ENCODE measurements at places on chromosomes 3 and 15.

DNA sequence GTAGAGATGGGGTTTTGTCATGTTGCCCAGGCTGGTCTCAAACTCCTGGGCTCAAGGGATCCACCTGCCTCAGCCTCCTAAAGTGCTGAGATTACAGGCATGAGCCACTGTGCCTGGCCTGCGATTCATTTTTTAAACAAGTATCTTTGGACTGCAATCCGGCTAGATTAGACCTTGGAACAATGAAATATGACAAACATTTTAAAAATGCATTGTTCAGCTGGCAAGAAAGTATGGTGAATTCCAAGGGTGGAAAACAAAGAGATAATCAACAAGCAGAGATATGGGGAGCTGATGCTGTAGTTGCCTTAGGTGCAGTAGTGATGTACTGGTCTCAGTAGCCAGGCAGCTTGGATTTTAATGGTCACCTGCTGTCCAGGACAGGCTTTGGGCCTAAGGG is 95.8 kb upstream of the GOLGA8J start:
- DNase-seq, result no peak

DNA sequence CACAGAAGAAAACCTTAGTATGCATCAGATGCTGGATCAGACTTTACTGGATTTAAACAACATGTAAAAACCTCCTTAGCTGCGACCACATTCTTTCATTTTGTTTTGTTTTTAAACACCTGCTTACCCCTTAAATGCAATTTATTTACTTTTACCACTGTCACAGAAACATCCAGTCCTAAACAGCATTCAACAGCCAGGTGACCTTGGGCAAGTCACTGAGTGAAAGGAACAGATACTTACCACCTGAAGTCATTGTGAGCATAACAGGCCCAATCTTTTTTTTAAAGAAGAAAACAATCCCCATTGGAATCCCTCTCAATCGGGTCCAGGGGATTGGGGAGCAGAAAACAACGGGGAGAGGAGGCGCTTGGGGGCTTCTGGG is 390 bp downstream of the STARD5 start:
- DNase-seq, result no peak

DNA sequence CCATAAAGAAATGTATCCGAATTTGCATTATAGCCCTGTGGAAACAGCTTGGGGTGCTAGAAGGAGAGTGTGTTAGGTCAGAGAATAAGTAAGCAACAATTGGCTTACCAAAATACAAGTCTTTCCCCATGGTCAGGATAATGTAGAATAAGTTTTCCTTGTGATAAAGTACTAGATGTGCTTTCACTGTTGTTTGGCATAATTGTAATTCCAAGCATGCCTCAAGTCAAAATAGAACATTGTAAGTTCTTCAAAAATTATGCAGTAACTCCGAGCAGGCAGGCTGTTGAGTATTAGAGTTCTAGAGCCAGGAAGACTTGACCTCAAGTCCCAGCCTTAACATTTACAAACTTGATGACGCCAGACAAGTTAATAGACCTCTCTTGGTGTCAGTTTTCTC is 242.0 kb downstream of the TUSC7 start:
- no peak for DNase-seq

DNA sequence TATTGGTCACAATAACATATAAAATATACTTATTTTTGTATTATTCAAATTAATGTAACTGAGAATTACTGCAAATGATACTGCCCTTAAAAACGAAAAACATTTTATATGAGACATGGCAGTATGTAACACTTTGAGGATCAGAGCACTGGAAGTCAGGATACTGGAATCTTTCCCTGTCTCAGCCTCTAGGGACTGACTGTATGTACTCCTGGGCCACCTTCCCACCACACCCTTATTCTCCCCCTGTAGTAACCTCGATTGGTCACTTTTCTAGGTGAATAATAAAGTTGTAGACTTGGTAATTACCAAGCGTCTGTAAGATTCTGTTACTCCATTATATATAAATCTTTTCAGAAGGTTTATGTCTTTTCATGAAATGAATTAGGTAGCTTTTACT is 43.0 kb downstream of the LRRC49 start:
- DNase-seq, result no peak

- no peak for DNase-seq
These were observed 14.3 kb upstream of the SPRED1 start for GRCh38 chr15:38238311-38238710.

- no peak for DNase-seq
These were observed 1.2 kb upstream of the COL6A6 start for GRCh38 chr3:130515755-130516154.

- DNase-seq, result no peak
These were observed 310.1 kb upstream of the RGMA start for GRCh38 chr15:93399121-93399520.

- no peak for DNase-seq
These were observed 4.5 kb upstream of the ULK3 start for GRCh38 chr15:74847432-74847831.

- peak; percentile 5 for DNase-seq
These were observed 904.6 kb downstream of the PDCD6IP start for GRCh38 chr3:34703053-34703452.

DNA sequence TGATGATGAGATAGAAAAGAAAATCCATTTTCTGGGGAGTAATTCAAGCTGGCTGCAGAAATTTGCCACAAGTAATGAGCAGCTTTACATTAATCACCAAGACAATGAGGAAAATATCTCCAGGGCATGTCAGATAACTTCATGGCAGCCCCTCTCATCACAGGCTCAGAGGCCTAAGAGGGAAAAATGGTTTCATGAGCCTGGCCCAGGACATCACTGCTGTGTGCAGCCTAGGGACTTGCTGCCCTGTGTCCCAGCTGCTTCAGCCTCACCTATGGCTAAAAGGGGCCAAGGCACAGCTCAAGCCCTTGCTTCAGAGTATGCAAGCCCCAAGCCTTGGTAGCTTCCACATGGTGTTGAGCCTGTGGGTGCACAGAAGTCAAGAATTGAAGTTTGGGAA is 161.7 kb downstream of the OPA1 start:
- no peak for DNase-seq

GRCh38 chr15:62075595-62076277 is 9.0 kb downstream of the C2CD4A start:
- DNase-seq, result no peak

- DNase-seq, result no peak
These were observed 247.8 kb downstream of the OTOL1 start for GRCh38 chr3:161744366-161744765.

DNA sequence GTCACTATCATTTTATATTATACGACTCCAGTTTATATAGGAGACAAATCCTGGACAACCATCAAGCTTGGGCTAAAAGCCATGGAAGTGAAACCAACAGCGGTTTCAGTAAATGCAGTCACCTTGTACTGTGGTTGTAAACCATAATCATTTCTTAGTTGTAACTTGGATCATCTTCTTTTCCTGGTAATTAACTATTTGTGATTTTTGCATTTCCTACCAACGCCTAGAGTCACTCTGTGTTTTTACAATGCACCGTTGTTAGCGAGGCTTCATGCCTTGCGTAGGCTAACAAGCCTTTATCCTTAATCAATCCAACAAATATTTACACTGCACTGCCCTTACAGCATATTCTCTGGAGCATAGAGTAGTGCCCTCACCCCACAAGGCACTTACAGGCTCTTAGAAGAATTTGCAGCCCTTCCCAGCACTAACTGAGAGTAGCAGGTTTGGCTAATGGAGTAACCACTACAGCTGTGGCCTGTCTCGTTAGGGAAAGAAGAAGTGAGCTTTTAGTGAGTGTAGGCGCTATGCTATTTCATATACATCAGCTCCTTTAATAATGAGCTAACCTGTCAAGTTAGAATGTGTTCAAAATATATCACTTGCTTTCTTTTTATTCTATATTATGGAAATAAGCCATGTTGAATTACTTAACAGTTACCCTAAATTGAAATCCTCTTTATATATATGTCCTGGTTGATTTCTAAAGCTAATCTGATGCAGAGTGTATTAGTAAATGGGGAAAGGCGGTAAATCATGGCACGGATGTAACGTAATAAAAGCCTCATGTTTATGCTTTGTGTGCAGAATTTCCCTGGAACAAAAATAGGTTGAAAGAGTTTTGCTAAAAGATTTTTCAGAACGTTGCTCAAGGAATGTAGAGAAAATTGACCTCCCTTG is 62.8 kb downstream of the ABHD2 start:
- DNase-seq, result no peak

- no peak for DNase-seq
These were observed 15.1 kb downstream of the TLNRD1 start for GRCh38 chr15:81015621-81016488.
